Tibial artery (tissue), 4 donors: ENCODE measurements at places on chromosomes 4 and X.

DNA sequence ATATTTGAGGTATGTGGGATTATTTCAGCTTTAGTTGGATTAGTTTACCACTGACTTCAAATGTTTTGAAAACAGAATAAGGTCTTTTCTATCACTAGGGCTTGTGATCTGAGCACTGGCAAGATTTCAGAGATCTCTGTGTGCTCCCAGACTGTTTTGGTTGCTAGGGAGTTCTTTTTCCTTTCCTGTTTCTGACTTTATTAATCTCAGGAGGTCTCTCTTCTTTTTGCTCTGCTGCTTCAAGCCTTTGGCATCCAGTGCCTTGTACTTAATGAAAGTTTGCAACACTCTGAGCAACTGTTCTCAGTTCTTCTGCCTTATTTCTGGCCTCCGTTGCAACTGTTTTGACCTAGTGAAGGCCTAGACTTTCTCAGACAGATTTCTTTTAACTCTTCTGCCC, 32.1 kb upstream of the PAQR3 start:
- H3K27ac ChIP-seq, result peak overlapping the region; percentile 87
- DNase-seq, result peak; percentile 70
- peak overlapping the region; percentile 53 for H3K4me3 ChIP-seq
- H3K4me1 ChIP-seq, result peaks cover 20% of the 10 kb centered on the region
- H3K36me3 ChIP-seq, result no peaks in the 10 kb centered on the region

DNA sequence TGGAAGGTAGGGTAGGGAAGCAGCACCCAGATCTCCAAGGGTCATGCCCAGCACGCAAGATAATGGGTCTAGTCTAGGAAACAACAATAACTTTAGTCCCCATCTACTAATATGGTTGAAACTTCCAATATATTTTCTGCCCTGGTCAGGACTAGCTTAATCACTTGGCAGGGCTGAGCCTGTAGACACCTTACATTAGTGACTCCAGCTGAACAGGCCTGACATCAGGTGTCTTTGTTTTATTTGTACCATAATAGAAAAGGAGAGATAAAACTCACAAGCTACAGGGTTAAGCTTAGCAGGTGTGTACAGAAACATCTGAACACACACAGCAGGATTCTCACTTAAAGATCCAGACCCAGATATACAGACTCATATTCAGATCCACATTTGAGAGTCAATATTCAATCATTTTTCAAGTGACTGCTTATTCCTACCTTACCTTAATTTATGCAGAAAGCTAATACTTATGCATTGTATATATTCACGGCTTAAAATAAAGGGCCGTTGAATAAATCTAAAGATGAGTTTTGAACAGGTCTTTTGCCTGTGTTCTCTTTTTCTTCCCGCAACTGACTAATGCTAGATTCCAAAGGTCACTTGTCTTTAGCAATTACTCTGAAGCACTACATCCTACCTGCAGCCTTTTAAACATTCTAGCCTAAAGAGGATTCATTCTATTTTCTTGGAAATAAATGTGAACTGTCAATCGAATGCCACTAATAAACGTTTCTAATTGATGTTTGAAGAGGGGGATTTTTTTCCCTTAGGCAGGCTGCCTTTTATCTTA, 745.3 kb downstream of the RPA4 start:
- H3K27ac ChIP-seq, result no peak overlapping the region
- no peaks in the 10 kb centered on the region for H3K36me3 ChIP-seq
- no peak for DNase-seq
- no peaks in the 10 kb centered on the region for H3K4me1 ChIP-seq
- no peaks in the 10 kb centered on the region for H3K27me3 ChIP-seq

DNA sequence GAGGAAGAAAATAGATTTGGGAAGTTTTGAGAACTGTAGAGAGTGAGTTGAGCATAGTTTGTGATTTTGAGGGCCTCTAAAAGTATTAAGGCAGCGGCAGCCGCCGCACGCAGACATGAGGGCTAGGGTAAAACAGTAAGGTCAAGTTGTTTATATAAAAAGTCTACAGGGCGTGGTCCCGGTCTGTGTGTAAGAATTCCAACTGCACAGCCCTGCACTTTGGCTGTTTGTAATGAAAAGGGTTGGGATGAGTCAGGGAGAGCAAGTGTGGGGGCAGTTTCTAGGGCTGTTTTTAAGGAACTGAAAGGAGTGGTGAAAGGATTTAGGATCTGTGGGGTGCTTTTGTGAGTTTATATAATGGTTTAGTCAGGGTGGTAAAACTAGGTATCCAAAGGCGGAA, 55.0 kb downstream of the BEX3 start:
- no peak overlapping the region for H3K27ac ChIP-seq
- DNase-seq, result no peak
- H3K4me3 ChIP-seq, result no peak overlapping the region

DNA sequence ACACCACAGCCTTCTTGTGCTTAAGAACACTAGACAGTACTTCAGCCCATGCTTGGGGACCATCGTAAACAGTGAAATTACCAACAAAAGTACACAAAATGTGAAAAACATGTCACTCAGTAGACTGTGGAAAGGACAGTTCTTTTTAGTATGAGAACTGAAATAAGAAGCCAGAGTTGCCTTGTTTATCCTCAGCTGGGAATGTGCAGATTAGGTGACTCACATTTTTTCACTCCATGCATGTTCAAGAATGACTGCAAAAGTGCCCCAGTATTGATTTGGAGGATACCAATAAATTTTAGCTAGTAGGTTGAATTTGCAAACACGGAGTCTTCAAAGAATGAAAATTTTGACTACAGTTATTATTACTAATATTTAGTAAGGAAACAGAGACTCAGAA, 23.1 kb upstream of the BMP3 start:
- H3K27ac ChIP-seq, result no peak overlapping the region
- no peaks in the 10 kb centered on the region for H3K4me1 ChIP-seq
- H3K4me3 ChIP-seq, result no peak overlapping the region

DNA sequence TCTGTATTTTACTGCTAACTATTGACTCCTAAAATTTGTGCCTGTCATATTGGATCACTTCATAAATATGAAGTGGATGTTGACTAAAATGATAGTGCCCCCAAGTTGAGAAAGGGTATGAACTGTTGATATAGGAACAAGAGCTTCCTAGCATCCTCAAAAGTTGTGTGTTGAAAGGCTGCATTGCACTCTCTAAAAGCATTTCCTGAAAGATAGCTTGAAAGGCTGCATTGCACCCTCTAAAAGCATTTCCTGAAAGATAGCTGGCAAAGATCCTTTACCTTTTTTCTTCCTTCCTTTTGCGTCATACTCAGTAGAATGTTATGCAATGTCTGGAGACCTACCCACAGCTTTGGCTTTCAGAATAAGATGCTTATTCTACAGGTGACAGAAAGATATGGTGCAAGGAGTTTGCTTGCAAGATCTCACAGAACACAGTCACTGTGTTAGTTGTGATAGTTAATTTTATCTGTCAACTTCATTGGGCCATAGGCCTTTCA, 274.6 kb upstream of the GALNTL6 start:
- no peak overlapping the region for H3K27ac ChIP-seq
- no peak overlapping the region for H3K4me3 ChIP-seq
- H3K36me3 ChIP-seq, result no peaks in the 10 kb centered on the region
- no peaks in the 10 kb centered on the region for H3K4me1 ChIP-seq
- no peaks in the 10 kb centered on the region for H3K27me3 ChIP-seq

GRCh38 chrX:119636419-119636818, 30.2 kb upstream of the NKRF start:
- H3K4me3 ChIP-seq, result no peak overlapping the region
- H3K36me3 ChIP-seq, result peaks cover 16% of the 10 kb centered on the region
- no peak for DNase-seq
- H3K27me3 ChIP-seq, result no peaks in the 10 kb centered on the region

DNA sequence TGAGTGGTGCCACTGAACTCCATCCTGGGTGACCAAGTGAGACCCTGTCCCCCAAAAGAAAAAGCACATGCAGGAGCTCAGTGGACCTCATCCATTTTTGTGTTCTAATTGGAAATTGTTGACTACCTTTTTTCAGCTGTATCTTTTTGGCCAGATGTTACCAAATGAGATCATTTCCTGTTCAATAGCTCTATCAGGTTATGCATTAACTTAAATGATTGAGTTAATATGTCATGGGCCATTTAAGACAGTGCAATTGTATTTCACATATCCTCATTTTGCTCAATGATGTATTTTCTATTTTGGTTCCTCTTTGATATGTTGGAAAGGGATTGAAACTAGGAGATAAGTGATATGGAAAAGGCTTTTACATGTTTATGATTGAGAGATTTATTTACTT, 26.2 kb upstream of the RHOH start:
- no peak overlapping the region for H3K4me3 ChIP-seq
- no peaks in the 10 kb centered on the region for H3K4me1 ChIP-seq
- no peaks in the 10 kb centered on the region for H3K27me3 ChIP-seq
- H3K27ac ChIP-seq, result no peak overlapping the region

GRCh38 chr4:30181512-30181911, 538.7 kb upstream of the PCDH7 start:
- H3K4me3 ChIP-seq, result no peak overlapping the region
- H3K4me1 ChIP-seq, result no peaks in the 10 kb centered on the region
- H3K27ac ChIP-seq, result no peak overlapping the region
- no peaks in the 10 kb centered on the region for H3K27me3 ChIP-seq

GRCh38 chr4:4271912-4272311, 18.0 kb downstream of the LYAR start:
- H3K4me1 ChIP-seq, result no peaks in the 10 kb centered on the region
- no peak for DNase-seq
- peaks cover 33% of the 10 kb centered on the region for H3K36me3 ChIP-seq
- H3K4me3 ChIP-seq, result no peak overlapping the region
- no peak overlapping the region for H3K27ac ChIP-seq
- H3K27me3 ChIP-seq, result no peaks in the 10 kb centered on the region

DNA sequence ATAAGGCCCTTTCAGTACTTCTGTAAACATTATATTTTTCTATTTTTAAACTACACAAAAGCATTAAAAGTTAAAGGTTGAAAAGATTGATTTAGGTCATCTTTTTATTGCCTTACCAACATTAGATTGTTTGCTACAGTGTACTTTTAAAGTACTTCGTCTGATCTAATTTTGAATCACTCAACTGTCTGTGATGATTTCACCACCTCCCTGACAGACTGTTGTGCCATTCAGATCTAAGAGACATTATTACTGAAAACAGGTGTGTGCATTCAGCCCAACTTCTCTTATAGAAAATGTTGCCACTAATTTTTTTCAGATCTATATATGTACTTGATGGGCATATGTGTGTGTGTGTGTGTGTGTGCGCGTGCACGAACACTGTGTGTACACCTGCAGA, 39.3 kb downstream of the GASK1B start:
- peaks cover 10% of the 10 kb centered on the region for H3K36me3 ChIP-seq
- no peak for DNase-seq
- no peaks in the 10 kb centered on the region for H3K27me3 ChIP-seq
- no peak overlapping the region for H3K27ac ChIP-seq
- peaks cover 12% of the 10 kb centered on the region for H3K4me1 ChIP-seq

DNA sequence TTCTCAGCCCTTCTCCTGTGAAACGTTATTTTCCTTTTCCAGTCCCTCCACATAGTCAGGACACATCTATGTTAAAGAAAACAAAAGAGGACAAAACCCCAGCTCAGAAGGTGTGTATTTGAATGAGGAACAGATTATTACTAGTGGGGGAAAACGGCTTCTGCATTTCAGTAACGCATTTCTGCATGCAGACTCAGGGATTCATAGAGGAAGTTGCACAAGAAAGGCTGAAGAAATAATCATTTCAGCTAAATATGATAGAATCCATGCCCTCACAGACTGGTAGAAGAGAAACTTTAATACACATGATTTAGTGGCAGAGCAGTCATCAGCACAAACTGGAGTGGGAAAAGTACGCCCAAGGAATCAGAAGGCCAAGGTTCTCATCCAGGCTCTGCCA, 270.8 kb upstream of the FGF13 start:
- no peak overlapping the region for H3K4me3 ChIP-seq
- H3K27me3 ChIP-seq, result no peaks in the 10 kb centered on the region
- no peak for DNase-seq
- H3K36me3 ChIP-seq, result no peaks in the 10 kb centered on the region

GRCh38 chrX:48003367-48003757, 427 bp downstream of the ZNF182 start:
- H3K36me3 ChIP-seq, result no peaks in the 10 kb centered on the region
- no peak for DNase-seq
- peak overlapping the region; percentile 63 for H3K4me3 ChIP-seq

DNA sequence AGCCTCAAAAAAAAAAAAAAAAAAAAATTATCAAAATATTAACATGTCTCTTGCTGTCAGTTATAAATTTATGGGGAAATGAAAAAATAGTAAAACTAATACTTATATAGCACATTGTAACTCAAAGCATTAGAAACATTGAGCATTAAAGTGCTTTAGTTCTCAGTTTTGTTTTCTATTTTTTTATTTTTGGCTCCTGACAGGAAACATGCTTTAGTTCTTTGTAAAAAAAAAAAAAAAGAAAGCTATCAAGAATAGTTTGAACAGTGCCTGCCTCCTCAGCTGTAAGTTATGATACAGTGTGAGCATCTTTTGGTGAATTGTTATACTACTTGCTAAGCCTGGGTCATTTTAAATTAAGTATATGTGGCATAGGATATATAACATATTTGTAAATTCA, 5.1 kb upstream of the CENPC start:
- H3K36me3 ChIP-seq, result no peaks in the 10 kb centered on the region
- H3K27me3 ChIP-seq, result no peaks in the 10 kb centered on the region
- H3K4me1 ChIP-seq, result no peaks in the 10 kb centered on the region
- H3K27ac ChIP-seq, result no peak overlapping the region

- no peaks in the 10 kb centered on the region for H3K36me3 ChIP-seq
- H3K4me1 ChIP-seq, result no peaks in the 10 kb centered on the region
These were observed 81.0 kb upstream of the KLF3 start for GRCh38 chr4:38582889-38583470.

GRCh38 chrX:46588263-46588662, 14.7 kb downstream of the CHST7 start:
- H3K4me3 ChIP-seq, result no peak overlapping the region
- peak; percentile 67 for DNase-seq
- no peaks in the 10 kb centered on the region for H3K27me3 ChIP-seq
- H3K27ac ChIP-seq, result peak overlapping the region; percentile 57
- H3K4me1 ChIP-seq, result peaks cover 5% of the 10 kb centered on the region

- H3K4me1 ChIP-seq, result peaks cover 81% of the 10 kb centered on the region
- H3K36me3 ChIP-seq, result peaks cover 7% of the 10 kb centered on the region
- no peaks in the 10 kb centered on the region for H3K27me3 ChIP-seq
- H3K27ac ChIP-seq, result peak overlapping the region; percentile 89
- no peak overlapping the region for H3K4me3 ChIP-seq
These were observed 102.0 kb downstream of the SORBS2 start for GRCh38 chr4:185709802-185710486.

DNA sequence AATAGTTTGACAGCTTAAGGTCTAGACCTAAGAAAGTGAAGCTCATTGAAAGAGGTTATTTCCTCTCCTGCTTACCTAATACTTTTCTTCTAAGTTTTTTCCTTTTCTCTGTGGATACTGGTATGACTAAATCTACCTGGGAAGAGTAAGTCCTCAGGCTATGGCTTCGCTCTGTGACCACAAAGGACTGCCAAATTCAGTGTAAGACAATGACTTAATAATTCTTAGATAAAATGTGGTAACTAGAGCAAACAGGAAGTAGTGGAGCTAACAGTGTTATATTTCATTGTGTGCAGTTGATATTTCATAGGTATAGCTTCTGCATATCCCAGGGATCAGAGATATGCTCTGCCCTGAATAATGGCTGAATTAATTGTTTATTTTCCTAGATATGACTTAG, 418.9 kb downstream of the CCSER1 start:
- H3K27me3 ChIP-seq, result no peaks in the 10 kb centered on the region
- H3K36me3 ChIP-seq, result no peaks in the 10 kb centered on the region
